Left ventricle myocardium inferior (tissue), 1 donor: ENCODE measurements at places on chromosomes 12 and 14. TPM values are rescaled to one million over a fixed set of nuclear protein-coding genes. Genes with fewer than 3 reads are reported as not detected.

The NFE2 gene
- 0.71 TPM for total RNA-seq

The TMPRSS12 gene
- total RNA-seq = not detected

The UNG gene
- 24.6 TPM for total RNA-seq

The LRFN5 gene
- total RNA-seq = 0.30 TPM

The KRT6B gene
- not detected for total RNA-seq

The GOLGA5 gene
- total RNA-seq = 20.3 TPM

The CLEC6A gene
- not detected for total RNA-seq

The OTUB2 gene
- total RNA-seq = 0.27 TPM

The RTL1 gene
- total RNA-seq = not detected

The SIX6 gene
- total RNA-seq = not detected

The OR4K17 gene
- total RNA-seq = not detected

The OVCH1 gene
- total RNA-seq = 0.25 TPM

DNA sequence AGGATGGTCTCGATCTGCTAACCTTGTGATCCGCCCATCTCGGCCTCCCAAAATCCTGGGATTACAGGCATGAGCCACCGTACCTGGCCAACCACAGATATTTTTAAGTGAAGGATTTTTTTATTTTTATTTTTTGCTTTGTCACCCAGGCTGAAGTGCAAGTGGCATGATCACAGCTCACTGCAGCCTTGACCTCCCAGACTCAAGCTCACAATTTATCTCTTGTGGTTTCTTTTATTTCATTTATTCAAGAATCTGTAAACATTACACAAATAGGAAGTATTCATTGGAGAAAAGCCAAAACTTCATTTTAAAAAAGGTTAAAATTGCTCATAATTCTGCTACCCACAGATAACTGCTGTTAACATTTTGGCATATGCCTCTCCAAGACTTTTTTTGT, 13.3 kb downstream of the MOAP1 start:
- no peak overlapping the region for H3K27ac ChIP-seq
- no peaks in the 10 kb centered on the region for H3K4me1 ChIP-seq
- no peak for DNase-seq

DNA sequence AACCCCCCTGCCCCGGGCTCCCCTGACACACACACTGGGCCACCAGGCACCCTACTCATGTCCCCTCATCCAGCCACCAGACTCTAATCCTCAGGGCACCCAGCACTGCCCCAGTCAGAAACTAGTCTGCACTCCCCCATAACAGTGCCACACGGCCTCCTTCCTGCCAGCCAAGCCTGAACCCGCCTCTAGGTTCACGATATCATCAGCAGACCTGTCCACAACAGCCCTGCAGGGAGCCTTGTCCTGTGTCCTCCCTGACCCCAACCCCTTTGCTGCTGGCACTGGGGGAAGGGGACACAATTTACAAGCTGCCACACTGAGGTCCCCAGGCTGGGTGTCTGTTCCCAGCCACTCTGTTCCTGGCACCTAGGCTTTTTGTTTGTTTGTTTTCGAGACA, 33.6 kb downstream of the LTBP2 start:
- DNase-seq = no peak
- H3K4me1 ChIP-seq = peaks cover 36% of the 10 kb centered on the region
- H3K27me3 ChIP-seq = no peaks in the 10 kb centered on the region

GRCh38 chr12:67155863-67156262, 113.3 kb upstream of the CAND1 start:
- no peak overlapping the region for H3K27ac ChIP-seq
- DNase-seq = no peak
- no peak overlapping the region for H3K4me3 ChIP-seq
- H3K27me3 ChIP-seq = peaks cover 8% of the 10 kb centered on the region
- H3K36me3 ChIP-seq = no peaks in the 10 kb centered on the region
- no peaks in the 10 kb centered on the region for H3K4me1 ChIP-seq

GRCh38 chr12:22543246-22544037, 900 bp downstream of the C2CD5 start:
- no peaks in the 10 kb centered on the region for H3K36me3 ChIP-seq
- peak overlapping the region; percentile 94 for H3K4me3 ChIP-seq
- H3K4me1 ChIP-seq = peaks cover 60% of the 10 kb centered on the region
- no peaks in the 10 kb centered on the region for H3K27me3 ChIP-seq
- peak overlapping the region; percentile 98 for H3K27ac ChIP-seq

DNA sequence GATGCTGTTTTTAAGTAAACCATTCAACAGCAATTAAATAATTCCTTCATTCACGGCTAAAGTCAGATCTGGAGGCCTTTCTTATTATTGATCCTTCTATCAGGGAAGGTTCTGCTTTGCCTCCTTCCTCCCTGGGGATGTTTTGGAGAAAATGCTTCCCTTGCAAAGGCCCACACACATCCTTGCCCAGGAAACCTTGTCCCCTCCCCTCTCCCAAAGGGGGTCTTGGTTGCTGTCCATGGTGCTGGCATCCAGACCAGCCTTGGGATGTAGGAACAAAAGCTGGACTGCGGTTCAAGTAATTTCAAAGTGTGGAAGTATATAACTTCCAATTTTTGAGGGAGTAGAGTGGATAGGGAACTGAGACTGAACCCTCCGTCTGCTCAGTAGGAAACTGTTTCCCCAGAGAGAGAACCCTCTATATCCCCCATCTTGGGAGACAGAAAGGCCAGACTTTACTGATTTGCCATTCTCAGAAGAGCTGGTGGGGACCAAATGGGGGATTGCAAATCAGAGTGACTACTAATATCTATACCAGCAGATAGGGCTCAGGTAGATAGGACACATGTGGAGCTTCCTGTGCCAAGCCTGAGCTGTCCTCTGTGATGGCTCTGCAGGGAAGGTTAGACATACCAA, 5.6 kb downstream of the MARCHF9 start:
- H3K27me3 ChIP-seq = peaks cover 38% of the 10 kb centered on the region
- no peak overlapping the region for H3K4me3 ChIP-seq
- peaks cover 19% of the 10 kb centered on the region for H3K36me3 ChIP-seq

DNA sequence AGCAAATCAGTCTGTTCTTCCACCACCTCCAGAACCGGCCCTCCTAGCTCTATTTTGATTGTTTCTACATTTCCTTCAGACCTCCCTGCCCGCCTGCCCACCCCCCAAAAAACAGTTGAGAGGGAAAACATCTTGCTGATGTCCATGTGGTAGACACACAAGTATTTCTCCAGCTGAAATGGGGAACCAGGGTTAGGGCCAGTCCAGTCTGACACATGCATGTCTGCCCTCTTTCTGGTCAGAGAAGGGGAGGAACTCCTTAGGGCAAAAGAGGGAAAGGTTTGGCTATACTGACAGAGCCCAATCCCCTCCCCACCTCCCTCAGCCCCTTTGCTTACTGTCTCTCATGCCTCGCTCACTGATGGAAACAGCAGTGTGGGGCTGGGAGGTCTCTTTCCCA, 3.4 kb downstream of the CD9 start:
- peaks cover 93% of the 10 kb centered on the region for H3K4me1 ChIP-seq
- peak overlapping the region; percentile 82 for H3K4me3 ChIP-seq
- peaks cover 2% of the 10 kb centered on the region for H3K36me3 ChIP-seq
- DNase-seq = no peak

GRCh38 chr14:75247286-75247922, 31.2 kb upstream of the FOS start:
- no peaks in the 10 kb centered on the region for H3K36me3 ChIP-seq
- no peaks in the 10 kb centered on the region for H3K27me3 ChIP-seq
- H3K4me3 ChIP-seq = no peak overlapping the region
- H3K4me1 ChIP-seq = peaks cover 15% of the 10 kb centered on the region
- DNase-seq = no peak

DNA sequence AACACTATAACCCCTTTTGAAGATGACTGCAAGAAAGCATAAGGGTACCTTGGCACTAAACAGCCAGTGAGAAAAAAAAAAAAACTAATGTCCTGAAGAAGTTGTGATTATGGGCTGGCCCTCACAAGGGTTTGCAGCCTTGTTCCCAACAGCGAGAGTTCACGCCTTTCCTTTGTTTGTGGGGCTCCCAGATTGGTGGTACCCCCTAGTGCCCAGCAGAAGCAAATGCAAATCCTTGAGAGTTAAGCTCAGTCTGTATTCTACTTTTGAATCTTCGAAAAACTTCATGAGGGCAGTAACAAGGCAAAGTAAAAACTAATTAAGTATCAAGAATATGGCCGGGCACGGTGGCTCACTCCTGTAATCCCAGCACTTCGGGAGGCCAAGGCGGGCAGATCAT, 238.9 kb upstream of the LMO3 start:
- H3K36me3 ChIP-seq = no peaks in the 10 kb centered on the region
- H3K4me3 ChIP-seq = no peak overlapping the region
- DNase-seq = no peak
- no peaks in the 10 kb centered on the region for H3K4me1 ChIP-seq

- no peak overlapping the region for H3K4me3 ChIP-seq
- no peaks in the 10 kb centered on the region for H3K27me3 ChIP-seq
- no peaks in the 10 kb centered on the region for H3K36me3 ChIP-seq
- DNase-seq = no peak
- no peak overlapping the region for H3K27ac ChIP-seq
Measured at GRCh38 chr12:82203086-82203485, 155.1 kb downstream of the CCDC59 start.

DNA sequence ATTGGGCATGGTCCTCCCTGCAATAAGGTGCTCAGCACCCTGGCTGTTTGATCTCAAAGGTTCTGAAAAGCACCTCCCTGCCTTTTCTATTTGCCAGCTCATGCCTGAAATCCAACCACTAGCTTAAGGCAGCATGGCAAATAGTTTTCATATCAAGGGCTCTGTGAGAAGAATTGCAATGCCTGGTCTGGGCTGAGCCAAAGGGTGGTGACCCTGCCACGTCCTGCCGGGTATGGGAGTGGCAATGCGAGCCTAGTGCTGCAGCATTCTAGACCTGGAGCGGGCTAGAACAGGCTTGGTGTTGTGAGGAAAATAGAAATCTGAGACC, 2.3 kb upstream of the SCNN1A start:
- H3K4me1 ChIP-seq = peaks cover 35% of the 10 kb centered on the region
- H3K4me3 ChIP-seq = no peak overlapping the region
- H3K36me3 ChIP-seq = no peaks in the 10 kb centered on the region
- H3K27ac ChIP-seq = peak overlapping the region; percentile 66
- no peaks in the 10 kb centered on the region for H3K27me3 ChIP-seq

- no peak overlapping the region for H3K27ac ChIP-seq
- no peaks in the 10 kb centered on the region for H3K27me3 ChIP-seq
- no peak overlapping the region for H3K4me3 ChIP-seq
- H3K4me1 ChIP-seq = no peaks in the 10 kb centered on the region
- H3K36me3 ChIP-seq = no peaks in the 10 kb centered on the region
- DNase-seq = no peak
Measured at GRCh38 chr12:55671746-55672145, 35.1 kb downstream of the OR10P1 start.
